ENCODE measurements at places on chromosomes 3 and 15. TPM values are rescaled to one million over a fixed set of nuclear protein-coding genes. Genes with fewer than 3 reads are reported as not detected.

CLDN16 gene
- 0.18 TPM for total RNA-seq

GRCh38 chr3:43964640-43965039 is 273.9 kb downstream of the ABHD5 start:
- DNase-seq: no peak

AMIGO3 gene
- total RNA-seq: 5.2 TPM

DNA sequence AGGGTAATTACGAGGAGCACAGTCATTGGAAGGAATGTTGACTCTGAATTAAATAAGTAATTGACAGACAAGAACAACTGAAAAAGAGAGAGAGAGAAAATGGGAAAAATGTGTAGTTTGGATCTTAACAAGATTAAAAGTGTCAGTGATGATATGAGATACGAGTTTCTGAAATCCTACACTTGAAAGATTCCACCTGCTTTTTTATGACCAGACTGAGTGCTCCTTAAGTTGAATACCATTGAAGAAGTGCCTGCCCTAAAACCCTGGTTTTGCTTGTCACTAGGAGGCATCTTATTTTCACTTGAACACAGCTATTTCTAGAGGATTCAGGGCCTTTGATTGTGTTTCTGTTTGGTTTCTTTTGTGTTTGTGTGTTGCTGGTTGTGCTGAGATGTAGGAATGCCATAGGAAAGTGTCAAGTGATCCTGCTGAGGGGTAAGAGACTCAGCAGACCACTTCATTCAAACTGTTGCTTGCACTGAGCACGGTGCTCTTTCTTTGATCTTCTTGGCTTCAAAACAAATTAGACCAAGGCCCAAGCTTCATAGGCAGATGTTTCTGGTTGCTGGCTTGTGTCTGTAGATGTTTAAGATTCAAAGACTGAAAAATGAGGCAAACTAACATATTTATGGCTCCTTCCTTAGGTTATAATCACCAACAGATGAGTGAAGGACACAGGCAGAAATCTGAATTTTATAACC is 17.2 kb upstream of the ABHD10 start:
- no peak for DNase-seq

DNA sequence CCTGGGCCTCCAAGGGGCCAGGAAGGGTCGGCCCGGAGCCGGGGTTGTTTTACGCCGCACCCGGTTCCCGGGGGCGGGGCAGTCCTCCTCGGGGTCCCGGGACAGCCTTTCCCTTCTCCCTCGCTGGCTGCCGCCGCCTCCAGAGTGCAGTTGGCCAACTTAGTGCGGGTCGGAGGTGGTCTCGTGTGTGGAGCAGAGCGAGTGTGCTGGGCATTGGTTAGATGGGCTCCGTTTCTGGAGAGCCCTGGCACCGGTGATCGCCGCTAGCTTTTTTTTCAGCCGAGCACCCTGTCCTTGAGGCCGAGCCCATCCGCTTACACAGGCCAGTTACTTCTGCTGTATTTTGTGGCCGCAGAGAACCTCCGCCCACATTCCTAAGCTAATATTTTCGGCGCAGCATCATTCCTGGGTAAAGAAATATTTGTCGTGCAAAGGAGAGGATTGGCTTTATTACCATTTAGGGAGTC is 585 bp downstream of the KIF23 start:
- DNase-seq: peak; percentile 79

- DNase-seq: peak; percentile 10
Measured at GRCh38 chr15:82890338-82890994, 62.1 kb downstream of the HOMER2 start.

GRCh38 chr3:147572970-147573340 is 163.8 kb downstream of the ZIC1 start:
- no peak for DNase-seq

TTLL13 gene
- 0.21 TPM for total RNA-seq

DNA sequence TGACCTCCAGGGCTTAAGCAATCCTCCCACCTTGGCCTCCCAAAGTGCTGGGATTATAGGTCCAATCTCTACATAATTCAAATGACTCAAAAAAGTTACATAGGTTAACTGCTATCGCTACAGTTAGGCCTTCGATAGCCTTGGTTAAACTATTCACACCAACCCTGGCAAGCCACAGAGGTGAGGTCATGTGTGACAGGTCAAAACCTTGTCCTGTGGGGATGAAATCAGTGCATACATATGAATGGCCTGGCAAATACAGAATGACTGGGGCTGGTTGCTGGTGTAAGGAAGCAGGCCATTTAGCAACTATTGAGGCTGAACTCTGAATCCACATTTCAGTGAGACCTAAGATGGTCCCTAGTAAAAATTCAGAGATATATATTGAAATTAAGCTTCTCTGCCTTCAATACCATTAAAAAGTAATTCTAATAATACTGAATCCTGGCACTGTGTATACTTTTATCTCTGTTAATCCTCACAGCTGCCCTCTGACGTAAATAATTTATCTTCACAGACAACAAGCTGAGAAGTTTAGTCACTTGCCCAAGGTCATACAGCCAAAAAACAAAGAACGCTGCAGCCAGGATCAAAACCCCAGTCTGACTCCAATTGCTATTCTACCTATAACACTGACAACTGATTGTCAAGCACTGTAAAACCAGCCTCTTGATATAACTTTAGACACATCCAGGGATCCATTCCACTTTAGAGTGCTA is 35.3 kb downstream of the MKRN2 start:
- DNase-seq: no peak

- DNase-seq: no peak
Measured at GRCh38 chr3:155325263-155325835, 31.9 kb upstream of the STRIT1 start.

GRCh38 chr15:94225616-94226015 is 5.7 kb upstream of the MCTP2 start:
- DNase-seq: no peak

ADCY5 gene
- total RNA-seq: 93.7 TPM

- DNase-seq: no peak
Measured at GRCh38 chr3:76203578-76203977, 418.2 kb upstream of the ZNF717 start.

GRCh38 chr15:88223084-88223483 is 33.5 kb downstream of the NTRK3 start:
- DNase-seq: no peak

- peak; percentile 69 for DNase-seq
Measured at GRCh38 chr3:101809178-101810021, 30.4 kb downstream of the NXPE3 start.

GRCh38 chr3:105747696-105748095 is 121.1 kb downstream of the CBLB start:
- no peak for DNase-seq

PARP15 gene
- not detected for total RNA-seq

COL8A1 gene
- 6.9 TPM for total RNA-seq

- no peak for DNase-seq
Measured at GRCh38 chr15:42499858-42500609, 4.6 kb downstream of the SNAP23 start.

FANCD2OS gene
- not detected for total RNA-seq

DNA sequence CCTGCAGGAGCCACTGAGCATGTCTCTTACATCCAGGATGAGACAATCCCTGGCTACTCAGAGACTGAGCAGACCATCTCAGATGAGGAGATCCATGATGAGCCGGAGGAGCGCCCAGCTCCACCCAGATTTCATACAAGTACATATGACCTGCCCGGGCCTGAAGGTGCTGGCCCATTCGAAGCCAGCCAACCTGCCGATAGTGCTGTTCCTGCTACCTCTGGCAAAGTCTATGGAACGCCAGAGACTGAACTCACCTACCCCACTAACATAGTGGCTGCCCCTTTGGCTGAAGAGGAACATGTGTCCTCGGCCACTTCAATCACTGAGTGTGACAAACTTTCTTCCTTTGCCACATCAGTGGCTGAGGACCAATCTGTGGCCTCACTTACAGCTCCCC is 6.2 kb downstream of the MAP1A start:
- no peak for DNase-seq

DNA sequence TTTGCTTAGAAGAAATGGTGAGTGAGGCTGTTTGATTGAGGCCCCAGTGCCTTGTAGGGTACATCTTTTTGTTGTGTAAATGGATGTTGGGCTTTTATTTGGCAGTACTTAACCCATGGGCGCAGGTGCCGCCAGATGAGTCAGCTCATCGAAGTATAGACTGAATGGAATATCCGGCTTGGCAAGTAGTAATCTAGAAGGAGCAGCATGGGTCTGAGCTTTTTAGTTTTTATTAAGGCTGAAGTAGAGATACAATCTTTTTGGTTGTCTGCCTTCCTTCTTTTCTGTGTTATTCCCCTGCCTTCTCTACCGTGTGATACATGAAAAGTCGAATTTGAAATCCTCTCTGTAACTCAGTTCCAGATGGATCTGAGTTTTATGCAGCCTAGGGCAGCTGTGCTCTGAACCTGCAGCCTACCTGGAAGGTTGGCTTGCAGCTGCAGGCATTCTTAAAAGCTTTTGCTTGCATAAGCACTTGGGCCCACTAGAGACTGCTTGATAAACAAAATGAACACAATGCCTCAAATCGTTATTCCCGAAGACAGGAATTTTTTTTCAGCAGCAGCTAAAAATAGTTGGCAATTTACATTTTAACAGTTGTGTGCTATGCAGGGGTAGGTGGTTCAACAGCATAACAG is 177.5 kb upstream of the CGNL1 start:
- no peak for DNase-seq

GRCh38 chr3:156630081-156630772 is 44.2 kb upstream of the TIPARP start:
- no peak for DNase-seq

PTPRG gene
- 45.7 TPM for total RNA-seq

GP5 gene
- total RNA-seq: 0.83 TPM

- DNase-seq: no peak
Measured at GRCh38 chr3:17176757-17177156, 292.0 kb downstream of the PLCL2 start.

DNA sequence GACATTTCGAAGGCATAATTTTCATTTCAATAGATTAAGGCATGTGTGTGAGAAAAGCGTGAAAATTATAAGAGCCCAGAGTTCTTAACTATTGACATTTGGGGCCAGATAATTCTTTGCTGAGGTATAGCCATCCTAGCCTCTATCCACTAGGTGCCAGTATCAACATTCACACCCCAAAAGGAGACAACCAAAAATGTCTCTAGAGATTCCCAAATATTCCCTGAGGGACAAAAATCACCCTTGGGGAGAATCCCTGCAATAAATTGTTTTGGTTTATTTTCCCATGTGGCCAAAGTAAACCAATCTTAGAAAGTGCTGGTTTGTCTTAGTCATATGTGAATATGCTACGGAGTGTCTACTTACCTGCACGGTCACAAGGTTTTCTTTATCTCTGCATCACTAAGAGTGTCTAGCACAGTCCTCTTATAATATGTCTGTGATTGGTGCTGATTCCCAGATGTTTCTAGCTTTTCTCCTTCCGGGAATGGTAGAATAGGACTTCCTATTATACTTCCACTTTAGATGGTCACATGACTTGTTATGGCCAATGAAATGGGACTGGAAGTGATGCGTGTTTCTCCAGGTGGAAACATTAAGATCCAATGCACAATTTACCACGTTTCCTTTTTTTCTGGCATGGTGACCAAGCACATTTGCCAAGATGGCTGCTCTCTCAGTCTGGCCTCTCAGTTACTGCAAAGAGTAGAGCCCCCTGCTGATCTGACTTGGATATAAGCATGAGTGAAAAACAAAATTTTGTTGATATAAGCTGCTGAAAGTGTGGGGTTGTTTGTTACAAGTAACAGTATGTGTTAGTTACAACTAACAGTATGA is 8.0 kb upstream of the KBTBD8 start:
- DNase-seq: no peak

DNA sequence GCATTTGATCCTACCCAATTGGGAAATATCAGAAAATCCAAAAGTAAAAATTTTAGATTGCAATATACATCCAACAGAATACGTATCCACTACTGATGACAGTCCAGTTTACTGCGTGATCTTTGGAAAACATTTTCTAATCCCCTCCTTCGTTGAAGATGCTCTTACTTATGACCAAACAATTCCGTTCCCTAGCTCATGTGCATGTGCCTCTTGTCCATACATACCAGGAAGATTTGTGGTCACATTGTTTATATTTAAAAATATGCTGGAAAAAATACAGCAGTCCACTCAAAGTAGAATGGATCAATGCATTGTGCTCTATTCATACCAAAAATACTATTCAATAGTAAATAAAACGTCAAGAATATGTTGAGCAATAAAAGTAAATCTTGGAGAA is 135.3 kb downstream of the CHL1 start:
- DNase-seq: no peak

DNA sequence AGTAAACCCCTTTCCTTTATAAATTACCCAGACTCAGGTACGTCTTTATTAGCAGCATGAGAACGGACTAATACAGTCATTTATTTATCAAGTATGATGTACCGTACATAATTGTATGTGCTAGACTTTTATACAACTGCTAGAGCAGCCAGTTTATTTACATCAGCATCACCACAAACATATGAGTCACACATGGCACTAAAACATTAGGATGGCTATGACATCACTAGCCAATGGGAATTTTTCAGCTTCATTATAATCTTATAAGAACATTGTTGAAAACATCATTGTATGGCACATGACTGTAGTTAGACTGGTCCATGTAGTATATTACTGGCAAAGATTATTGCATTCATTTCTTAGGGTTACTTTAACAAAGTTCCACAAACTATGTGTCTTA is 121.7 kb downstream of the ZMAT3 start:
- no peak for DNase-seq

ZNF609 gene
- total RNA-seq: 41.4 TPM

Data from cardiac muscle cell (in vitro differentiated cells and primary cell).